Jurkat, Clone E6-1 (cell line): ENCODE measurements at places on chromosomes 5 and 9.

GRCh38 chr5:8156706-8157105 lies 287.8 kb downstream of the MTRR start:
- DNase-seq = no peak

DNA sequence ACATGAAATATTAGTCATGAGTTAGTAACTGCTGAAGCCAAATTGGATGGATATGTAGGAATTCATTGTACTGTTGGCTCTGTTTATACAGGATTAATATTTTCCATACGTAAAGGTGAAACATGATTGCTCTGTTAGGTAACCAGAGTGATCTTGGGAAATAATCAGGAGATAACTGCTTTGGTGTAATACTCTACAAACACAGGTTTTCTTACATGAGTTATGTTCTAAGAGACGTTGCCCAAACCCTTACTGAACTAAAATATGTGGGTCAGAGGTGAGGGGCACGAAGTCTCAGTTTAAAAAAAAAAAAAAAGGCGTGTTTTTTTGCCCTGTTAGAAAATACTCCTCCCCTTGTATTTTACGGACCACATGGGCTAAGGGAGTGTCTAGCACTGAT lies 7.8 kb downstream of the DNAJA1 start:
- no peak for DNase-seq

- DNase-seq = no peak
These were observed 26.6 kb downstream of the DYNC2I2 start for GRCh38 chr9:128629852-128630545.

GRCh38 chr5:180138976-180139730 lies 67.6 kb upstream of the RNF130 start:
- no peak for DNase-seq

DNA sequence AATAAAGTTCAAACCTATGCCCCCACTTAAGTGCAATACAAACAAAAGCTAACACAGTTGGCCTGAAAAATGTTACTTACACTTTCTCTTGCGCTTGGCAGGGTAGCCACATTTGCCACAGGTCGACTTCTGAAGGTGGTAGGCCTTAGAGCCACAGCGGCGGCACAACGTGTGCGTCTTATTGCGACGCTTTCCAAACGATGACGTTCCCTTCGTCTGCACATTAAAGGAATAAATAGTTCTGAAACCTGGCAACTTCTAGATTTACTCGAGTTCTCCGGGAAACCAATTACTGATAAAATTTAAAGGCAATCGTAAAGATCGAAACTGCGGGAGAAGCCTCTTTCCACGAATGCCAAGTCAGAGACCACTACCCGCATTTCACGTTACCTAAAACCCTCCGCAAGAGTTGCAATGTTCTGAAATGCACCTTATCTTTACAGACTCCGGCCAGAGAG lies 602 bp downstream of the RPL37 start:
- no peak for DNase-seq

DNA sequence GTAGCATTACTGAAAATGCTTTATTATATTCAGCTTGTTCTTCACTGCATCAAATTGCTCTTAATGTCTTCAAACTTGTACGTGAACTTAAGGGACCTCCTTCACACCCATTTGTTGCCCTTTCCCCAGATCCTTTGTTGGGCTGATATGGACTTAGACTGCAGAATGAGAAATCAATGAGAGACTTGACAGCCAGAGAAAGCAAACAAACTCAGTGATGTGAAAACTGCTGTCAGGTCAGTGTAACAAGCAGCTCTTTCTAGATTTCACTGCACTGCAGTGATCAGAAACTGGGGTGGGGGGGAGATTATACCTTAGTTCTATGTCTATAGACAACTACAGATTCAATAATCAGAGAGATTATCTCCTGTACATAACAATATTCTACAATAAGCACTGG lies 491.0 kb upstream of the DAP start:
- no peak for DNase-seq

- DNase-seq = no peak
These were observed 118.0 kb upstream of the ICE1 start for GRCh38 chr5:5304361-5305020.

GRCh38 chr9:77021922-77022782 lies 2.7 kb downstream of the FOXB2 start:
- no peak for DNase-seq

- DNase-seq = no peak
These were observed 89.2 kb downstream of the ARL15 start for GRCh38 chr5:54221135-54221534.

DNA sequence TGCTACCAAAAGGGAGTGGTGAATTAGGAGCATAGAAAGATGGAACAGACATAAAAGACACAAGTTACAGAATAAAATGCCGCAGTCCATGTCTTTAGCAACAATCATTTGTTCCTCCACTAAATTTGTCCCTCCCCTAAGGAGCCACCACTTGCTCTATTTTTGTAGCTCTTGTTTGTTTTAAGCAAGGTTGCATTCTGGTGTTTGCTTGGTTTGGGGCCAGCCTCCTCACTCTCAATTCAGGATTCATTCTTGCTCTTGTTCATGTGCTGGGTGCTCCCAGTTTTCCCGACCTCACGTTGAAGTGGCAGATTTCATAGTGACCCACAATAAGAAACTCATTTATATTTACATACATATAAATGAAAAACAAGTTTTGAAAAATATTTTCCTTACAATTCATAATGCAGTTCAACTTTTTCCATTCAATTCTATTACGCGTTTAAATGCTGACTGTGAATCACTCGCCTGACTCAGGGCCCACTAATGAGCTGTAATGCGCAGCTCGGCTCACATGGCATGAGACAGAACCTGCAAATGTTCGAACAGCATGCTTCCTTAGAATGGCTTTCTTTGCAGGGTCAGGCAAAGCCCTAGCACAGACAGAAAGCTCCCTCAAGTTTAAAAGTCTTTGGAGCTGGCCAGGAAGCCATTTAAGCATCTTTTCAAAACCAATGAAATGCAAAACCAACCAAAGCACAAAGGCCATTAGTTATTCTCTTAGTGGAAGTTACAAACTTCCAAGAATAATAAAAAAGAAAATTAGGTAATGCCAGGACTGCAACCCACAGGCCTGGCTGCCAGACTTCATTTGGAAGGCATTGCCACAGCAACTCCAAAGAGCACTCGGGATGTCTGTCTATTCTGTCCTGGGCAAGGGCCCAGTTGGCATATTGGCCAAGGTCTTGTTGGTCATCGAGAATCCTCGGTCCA lies 41.7 kb downstream of the RETREG1 start:
- DNase-seq = no peak

DNA sequence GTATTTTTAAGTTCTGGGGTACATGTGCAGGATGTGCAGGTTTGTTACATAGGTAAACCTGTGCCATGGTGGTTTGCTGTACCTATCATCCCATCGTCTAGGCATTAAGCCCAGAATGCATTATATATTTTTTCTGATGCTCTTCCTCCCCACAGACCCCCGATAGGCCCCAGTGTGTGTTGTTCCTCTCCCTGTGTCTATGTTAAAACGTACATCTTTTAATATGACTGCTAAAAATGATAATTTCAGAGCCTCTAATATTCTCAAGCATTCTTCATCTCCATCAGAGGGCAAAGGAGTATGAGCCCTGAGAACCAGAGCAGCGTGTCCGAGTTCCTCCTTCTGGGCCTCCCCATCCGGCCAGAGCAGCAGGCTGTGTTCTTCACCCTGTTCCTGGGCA lies at the start of gene OR1J2:
TSS of gene OR1J2 (plus strand) at position 301 of the 400 bp plus-strand sequence. CDS start at position 301, 0 bp downstream.
- no peak for DNase-seq

DNA sequence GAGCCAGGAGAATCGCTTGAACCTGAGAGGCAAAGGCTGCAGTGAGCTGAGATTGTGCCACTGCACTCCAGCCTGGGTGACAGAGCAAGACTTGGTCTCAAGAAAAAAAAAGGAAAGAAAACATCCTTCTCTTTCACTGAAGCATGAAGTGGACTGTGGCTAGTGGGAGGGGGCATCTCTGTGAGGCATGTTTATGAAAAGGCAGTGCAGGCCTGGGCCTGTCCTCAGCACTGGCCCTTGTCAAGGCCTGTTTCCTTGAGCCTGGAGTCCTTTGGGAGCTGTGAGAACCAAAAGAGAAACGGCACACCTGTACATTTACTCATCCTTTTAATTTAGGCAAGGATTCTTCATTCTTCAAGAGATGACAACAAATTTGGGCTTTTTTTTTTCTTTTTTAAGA lies 18.3 kb upstream of the FUBP3 start:
- DNase-seq = no peak

DNA sequence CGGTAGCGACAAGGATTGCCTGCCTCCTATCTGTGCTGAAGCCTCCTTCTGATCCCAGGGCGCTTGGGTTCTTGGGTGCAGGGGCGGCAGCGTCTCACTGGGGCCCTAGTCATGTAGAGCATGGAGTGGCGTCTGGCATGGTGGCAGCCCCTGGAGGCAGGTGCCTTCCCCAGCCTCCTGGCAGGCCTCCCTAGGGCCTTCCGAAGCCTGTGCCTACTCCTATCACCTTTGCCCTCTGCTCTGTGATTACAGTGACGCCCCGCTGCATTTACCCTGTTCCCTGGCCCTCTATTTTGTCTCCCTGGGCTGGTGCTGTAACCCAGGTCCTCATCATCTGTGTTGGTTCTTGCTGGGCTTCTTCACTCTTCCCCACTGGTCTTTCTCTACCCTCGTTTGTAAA lies 3.8 kb downstream of the SRD5A1 start:
- DNase-seq = no peak
